ENCODE measurements at places on chromosomes 2 and 18. TPM values are rescaled to one million over a fixed set of nuclear protein-coding genes. Genes with fewer than 3 reads are reported as not detected.

Gene RAB12
- 111 TPM for polyA plus RNA-seq

Gene COPS7B
- 21.7 TPM for polyA plus RNA-seq

Gene EPHA4
- 1.3 TPM for polyA plus RNA-seq

Gene KCNIP3
- polyA plus RNA-seq: 1.3 TPM

Gene STON1
- polyA plus RNA-seq: 0.98 TPM

Gene CCDC141
- 2.8 TPM for polyA plus RNA-seq

Gene STPG4
- not detected for polyA plus RNA-seq

Gene MYO5B
- polyA plus RNA-seq: 0.11 TPM

Gene CPSF3
- 19.3 TPM for polyA plus RNA-seq

Gene KLF7
- 2.4 TPM for polyA plus RNA-seq

Gene CYP20A1
- 6.5 TPM for polyA plus RNA-seq

Gene CAPN14
- polyA plus RNA-seq: 0.04 TPM

Gene TYW5
- polyA plus RNA-seq: 6.0 TPM

Gene TLX2
- polyA plus RNA-seq: not detected

Gene SPR
- 46.0 TPM for polyA plus RNA-seq

Gene CFAP221
- not detected for polyA plus RNA-seq

Gene DSG2
- 0.93 TPM for polyA plus RNA-seq

Gene C1QL2
- not detected for polyA plus RNA-seq

Gene NR4A2
- 0.31 TPM for polyA plus RNA-seq

Gene GREB1
- 3.2 TPM for polyA plus RNA-seq

Gene SLC8A1
- polyA plus RNA-seq: 0.20 TPM

Gene UPP2
- polyA plus RNA-seq: not detected

Gene GATA6
- 0.35 TPM for polyA plus RNA-seq

Gene ZNF892
- 0.33 TPM for polyA plus RNA-seq

Gene CDC42EP3
- 32.5 TPM for polyA plus RNA-seq

Gene GCKR
- polyA plus RNA-seq: 1.6 TPM

Data from psoas muscle (tissue), 8 donors.